Stimulated activated CD4-positive, alpha-beta T cell treated with anti-CD3 and anti-CD28 coated beads, Interleukin-4, amount 100 ng/mL, for 4 hours (primary cell): ENCODE measurements at places on chromosomes 3 and 15.

GRCh38 chr15:40594429-40594836, 384 bp downstream of the KNL1 start:
- no peak for DNase-seq

DNA sequence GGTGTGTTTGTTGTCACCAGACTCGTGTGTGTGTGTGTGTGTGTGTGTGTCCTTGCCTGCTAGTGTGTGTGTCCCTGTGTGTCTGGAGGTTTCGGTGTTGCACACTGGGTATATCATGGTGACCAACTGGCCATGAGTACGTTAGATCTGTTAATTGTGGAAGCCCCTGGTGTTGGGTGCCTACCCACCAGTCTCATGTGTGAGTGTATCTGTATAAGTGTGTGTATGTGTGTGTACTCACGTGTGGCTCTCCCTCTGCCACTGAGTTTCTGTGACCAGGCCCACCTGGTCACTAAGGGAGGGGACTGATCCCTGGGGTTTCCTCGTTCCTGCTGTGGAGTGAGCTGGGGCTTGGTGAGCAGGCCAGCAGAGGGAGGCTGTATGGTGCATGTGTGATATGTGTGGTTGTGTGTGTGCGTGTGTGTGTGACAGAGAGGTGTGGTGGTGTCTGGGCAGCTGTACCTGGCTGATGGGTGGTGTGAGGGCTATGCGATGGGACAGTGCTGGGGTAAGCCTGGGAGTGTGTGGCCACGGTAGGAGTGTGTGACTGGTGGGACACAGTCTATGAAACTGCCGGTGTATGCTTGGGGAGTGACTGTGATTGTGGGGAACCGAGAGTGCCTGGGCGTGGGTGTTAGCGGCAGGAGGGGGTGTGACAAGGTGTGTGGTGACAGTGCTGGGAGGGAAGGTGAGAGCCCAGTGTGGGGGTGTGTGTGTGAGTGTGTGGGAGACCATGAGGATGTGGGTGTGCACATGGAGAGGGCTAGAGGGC, 1.8 kb downstream of the PRKCD start:
- peak; percentile 76 for DNase-seq

- DNase-seq: no peak
Observed at GRCh38 chr3:189908646-189909045, 212.1 kb downstream of the P3H2 start.

DNA sequence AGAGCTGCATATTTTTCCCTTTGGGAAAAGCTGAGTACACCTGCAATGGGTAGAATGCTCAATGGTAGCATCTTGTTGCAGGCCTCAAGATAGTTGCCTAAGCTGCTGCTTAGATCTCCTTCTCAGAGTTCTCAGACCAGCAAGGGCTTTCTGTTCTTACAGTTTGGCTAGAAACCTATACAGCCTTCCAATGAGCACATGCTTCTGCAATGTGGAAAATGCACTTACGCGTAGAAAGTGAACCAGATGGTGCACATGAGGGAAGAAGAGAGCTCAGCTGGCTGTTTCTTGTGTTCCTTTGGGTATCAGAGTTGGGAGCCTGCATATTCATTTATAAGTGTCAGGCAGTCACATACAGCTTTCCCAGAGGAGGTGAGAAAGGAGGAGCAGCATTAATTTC, 136.4 kb downstream of the B3GALNT1 start:
- no peak for DNase-seq
